ENCODE measurements at places on chromosomes 4 and X.

DNA sequence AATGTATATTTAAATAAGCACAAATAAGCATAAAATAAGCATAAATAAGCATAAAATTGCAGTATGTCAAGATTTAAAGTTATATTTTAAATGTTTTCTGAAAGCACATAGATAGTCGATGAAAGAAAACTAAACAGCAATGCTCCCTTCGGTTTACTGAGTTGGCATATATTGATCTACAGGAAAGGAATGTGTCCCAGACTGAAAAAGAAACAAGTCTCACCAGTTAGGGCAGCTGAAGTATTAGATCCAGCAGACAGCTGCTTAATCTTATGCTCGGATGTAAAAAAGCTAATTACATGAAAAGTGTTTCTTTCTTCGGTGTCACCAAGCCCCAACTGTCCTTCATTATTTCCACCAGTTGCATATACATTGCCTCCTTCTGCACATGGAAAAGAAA lies 8.7 kb downstream of the RPGR start:
- no peak overlapping the region for H3K27ac ChIP-seq
- H3K27me3 ChIP-seq: no peaks in the 10 kb centered on the region
- no peak for DNase-seq
- peaks cover 2% of the 10 kb centered on the region for H3K36me3 ChIP-seq

DNA sequence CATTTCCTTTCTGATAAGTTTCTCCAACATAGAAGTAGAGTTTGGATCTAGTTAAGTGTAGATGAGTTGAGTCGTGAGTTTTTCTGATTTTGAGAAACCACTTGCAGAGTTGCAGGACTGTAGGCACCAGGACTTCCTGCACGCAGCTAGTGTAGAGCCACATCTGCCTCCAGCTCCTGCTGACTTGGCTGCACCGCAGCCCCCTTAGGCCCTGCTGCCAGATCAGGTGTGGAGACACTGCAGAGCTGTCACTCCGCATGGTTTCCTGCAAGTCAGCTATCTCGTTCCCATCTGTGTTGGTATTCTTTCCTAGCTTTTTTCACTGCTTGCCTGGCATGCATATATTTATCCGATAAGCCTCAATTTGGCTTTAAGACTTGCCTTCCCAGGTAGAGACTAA lies 48.9 kb downstream of the PCDH7 start:
- no peak overlapping the region for H3K4me3 ChIP-seq
- DNase-seq: no peak
- no peaks in the 10 kb centered on the region for H3K4me1 ChIP-seq
- no peaks in the 10 kb centered on the region for H3K27me3 ChIP-seq

- no peaks in the 10 kb centered on the region for H3K27me3 ChIP-seq
- H3K36me3 ChIP-seq: peaks cover 39% of the 10 kb centered on the region
- H3K4me1 ChIP-seq: peaks cover 33% of the 10 kb centered on the region
- DNase-seq: peak; percentile 47
Measured at GRCh38 chr4:56468097-56468422, 643 bp downstream of the SRP72 start.

DNA sequence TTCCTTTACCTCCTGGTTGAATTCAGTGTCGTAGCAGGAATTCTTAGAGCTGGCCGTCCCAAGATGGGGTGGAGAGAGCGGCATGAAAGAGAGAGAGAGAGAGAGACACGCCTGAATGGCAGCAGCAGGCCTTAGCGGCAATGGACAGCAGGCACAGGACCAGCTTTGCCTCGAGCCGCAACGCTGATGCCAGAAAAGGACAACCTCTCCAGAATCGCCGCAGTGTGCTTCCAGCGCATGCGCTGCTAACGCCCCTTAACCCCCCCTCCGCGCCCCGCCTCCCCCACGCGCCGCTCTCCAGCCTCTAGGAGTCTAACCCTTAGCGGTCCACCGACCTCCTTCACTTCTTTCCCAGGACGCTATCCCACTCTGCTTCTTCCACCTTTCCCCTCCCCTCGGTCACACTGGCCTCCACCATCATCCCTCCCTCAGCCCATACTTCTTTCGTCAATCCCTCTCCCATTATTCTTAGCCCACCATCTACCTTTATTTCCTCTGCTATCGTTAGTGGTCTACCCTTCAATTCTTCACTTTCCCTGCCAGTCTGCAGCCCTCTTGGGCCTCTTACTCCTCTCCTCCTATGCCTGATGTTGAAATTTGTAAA lies 10.5 kb upstream of the ZCCHC13 start:
- DNase-seq: peak; percentile 70
- peak overlapping the region; percentile 94 for H3K4me3 ChIP-seq
- peaks cover 8% of the 10 kb centered on the region for H3K36me3 ChIP-seq
- H3K4me1 ChIP-seq: peaks cover 17% of the 10 kb centered on the region
- H3K27me3 ChIP-seq: no peaks in the 10 kb centered on the region
- H3K27ac ChIP-seq: peak overlapping the region; percentile 76

GRCh38 chr4:7044137-7044930 lies 1.2 kb downstream of the TADA2B start:
- H3K27ac ChIP-seq: peak overlapping the region; percentile 46
- H3K36me3 ChIP-seq: no peaks in the 10 kb centered on the region
- peaks cover 50% of the 10 kb centered on the region for H3K4me1 ChIP-seq

- no peak for DNase-seq
- H3K27me3 ChIP-seq: no peaks in the 10 kb centered on the region
- no peak overlapping the region for H3K27ac ChIP-seq
- H3K4me1 ChIP-seq: no peaks in the 10 kb centered on the region
Measured at GRCh38 chr4:70425306-70425705, 27.6 kb downstream of the OPRPN start.

DNA sequence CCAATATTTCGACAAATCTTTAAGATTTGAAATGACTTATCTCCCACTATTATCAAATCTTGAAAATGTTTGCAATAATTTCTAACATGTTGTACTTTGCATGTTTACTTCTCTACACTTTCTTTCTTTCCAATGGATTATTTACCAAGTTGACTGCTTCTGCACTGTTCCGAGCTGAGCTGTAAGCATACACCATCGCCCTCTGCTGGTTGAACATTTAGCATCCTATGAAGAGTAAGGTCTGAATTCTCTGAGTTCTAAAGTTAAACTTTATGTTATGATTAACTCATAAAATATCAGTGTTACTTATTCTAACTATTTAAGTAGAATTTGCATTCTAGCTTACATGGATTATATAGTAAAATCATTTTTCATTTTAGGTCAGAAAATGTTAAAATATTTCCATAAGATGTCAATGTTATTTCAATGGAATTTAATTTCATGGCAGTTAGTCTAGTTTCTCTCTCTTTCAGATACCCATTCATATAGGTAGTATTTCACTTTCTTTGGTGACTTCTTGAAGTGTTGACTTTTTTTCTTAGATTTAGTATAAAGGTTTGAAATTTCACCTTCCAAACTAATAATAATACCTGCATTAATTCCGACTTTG lies 137.4 kb downstream of the DKK2 start:
- H3K27ac ChIP-seq: no peak overlapping the region
- H3K4me1 ChIP-seq: no peaks in the 10 kb centered on the region
- H3K36me3 ChIP-seq: no peaks in the 10 kb centered on the region
- H3K4me3 ChIP-seq: no peak overlapping the region

- DNase-seq: no peak
- peaks cover 21% of the 10 kb centered on the region for H3K36me3 ChIP-seq
- H3K27ac ChIP-seq: no peak overlapping the region
- H3K27me3 ChIP-seq: no peaks in the 10 kb centered on the region
- no peaks in the 10 kb centered on the region for H3K4me1 ChIP-seq
Measured at GRCh38 chrX:63434665-63435064, 83.5 kb upstream of the SPIN4 start.

DNA sequence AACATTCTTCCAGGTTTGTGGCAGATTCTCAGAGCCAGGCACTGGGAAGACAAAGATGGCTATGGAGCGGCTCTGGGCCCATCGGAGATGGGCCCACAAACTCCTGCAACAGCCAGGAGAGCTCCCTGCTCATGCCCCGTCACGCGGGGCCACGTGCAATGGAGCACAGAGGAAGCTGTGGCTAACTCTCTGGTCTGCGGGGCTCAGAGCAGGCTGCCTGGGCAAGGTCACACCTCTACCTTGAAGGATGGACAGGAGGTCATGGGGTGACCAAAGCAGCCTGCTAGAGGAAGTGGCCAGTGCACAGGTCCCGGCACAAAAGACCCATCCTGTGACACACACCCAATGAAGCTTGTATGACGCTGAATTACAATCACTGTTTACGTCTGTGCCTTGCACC lies 45.2 kb downstream of the C4orf50 start:
- H3K36me3 ChIP-seq: no peaks in the 10 kb centered on the region
- DNase-seq: no peak
- H3K27ac ChIP-seq: no peak overlapping the region

- H3K27ac ChIP-seq: no peak overlapping the region
- no peaks in the 10 kb centered on the region for H3K4me1 ChIP-seq
- H3K27me3 ChIP-seq: no peaks in the 10 kb centered on the region
- DNase-seq: no peak
Measured at GRCh38 chr4:164239433-164239832, 514.5 kb upstream of the SMIM31 start.

GRCh38 chr4:95361696-95361965 lies 187.1 kb downstream of the UNC5C start:
- no peaks in the 10 kb centered on the region for H3K4me1 ChIP-seq
- H3K27ac ChIP-seq: no peak overlapping the region
- DNase-seq: no peak
- H3K4me3 ChIP-seq: no peak overlapping the region
- H3K36me3 ChIP-seq: no peaks in the 10 kb centered on the region
- H3K27me3 ChIP-seq: no peaks in the 10 kb centered on the region

GRCh38 chrX:2342281-2342688 lies 158.5 kb downstream of the DHRSX start:
- H3K4me1 ChIP-seq: no peaks in the 10 kb centered on the region
- DNase-seq: no peak
- peaks cover 82% of the 10 kb centered on the region for H3K36me3 ChIP-seq
- H3K4me3 ChIP-seq: no peak overlapping the region

DNA sequence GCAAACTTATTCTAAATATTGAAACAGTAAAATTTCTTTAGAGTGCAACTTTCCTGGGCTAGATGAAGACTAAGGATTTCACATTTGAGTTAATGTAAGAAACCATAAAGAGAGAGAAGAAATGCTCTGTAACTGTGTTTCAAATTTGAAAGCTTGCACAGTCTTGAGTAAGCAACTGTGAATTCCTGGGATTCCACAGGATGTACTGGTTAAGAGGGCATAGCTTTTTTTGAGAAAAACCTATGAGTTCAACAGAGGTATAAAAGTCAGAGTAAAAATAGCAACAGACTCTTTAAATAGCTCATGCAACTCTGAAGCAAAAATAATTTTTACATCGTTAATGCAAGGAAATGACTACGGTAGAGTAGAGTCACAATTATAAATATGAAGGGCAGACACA lies 25.5 kb downstream of the ZNF330 start:
- no peaks in the 10 kb centered on the region for H3K4me1 ChIP-seq
- H3K4me3 ChIP-seq: no peak overlapping the region
- H3K27me3 ChIP-seq: peaks cover 1% of the 10 kb centered on the region
- no peak for DNase-seq

- no peaks in the 10 kb centered on the region for H3K4me1 ChIP-seq
- peaks cover 6% of the 10 kb centered on the region for H3K27me3 ChIP-seq
- no peak overlapping the region for H3K4me3 ChIP-seq
- no peak overlapping the region for H3K27ac ChIP-seq
Measured at GRCh38 chrX:131588995-131589394, 45.1 kb downstream of the OR13H1 start.

All from activated naive CD4-positive, alpha-beta T cell treated with anti-CD3 and anti-CD28 coated beads for 36 hours (primary cell).